ENCODE measurements at places on chromosomes 4 and X. TPM values are rescaled to one million over a fixed set of nuclear protein-coding genes. Genes with fewer than 3 reads are reported as not detected.

Gene SPANXN4
- not detected for total RNA-seq

Gene NEIL3
- 8.4 TPM for total RNA-seq

Gene ADGRG4
- total RNA-seq, result not detected

Gene P2RY10
- not detected for total RNA-seq

Gene PRR27
- not detected for total RNA-seq

Gene TMEM156
- not detected for total RNA-seq

Gene DMRTC1
- total RNA-seq, result not detected
